ENCODE measurements at places on chromosomes 1 and 21.

GRCh38 chr1:30257742-30258380, 465.5 kb downstream of the MATN1 start:
- peaks cover 3% of the 10 kb centered on the region for H3K36me3 ChIP-seq
- DNase-seq = no peak
- H3K4me3 ChIP-seq = no peak overlapping the region
- no peaks in the 10 kb centered on the region for H3K27me3 ChIP-seq
- H3K27ac ChIP-seq = no peak overlapping the region
- H3K4me1 ChIP-seq = peaks cover 5% of the 10 kb centered on the region

DNA sequence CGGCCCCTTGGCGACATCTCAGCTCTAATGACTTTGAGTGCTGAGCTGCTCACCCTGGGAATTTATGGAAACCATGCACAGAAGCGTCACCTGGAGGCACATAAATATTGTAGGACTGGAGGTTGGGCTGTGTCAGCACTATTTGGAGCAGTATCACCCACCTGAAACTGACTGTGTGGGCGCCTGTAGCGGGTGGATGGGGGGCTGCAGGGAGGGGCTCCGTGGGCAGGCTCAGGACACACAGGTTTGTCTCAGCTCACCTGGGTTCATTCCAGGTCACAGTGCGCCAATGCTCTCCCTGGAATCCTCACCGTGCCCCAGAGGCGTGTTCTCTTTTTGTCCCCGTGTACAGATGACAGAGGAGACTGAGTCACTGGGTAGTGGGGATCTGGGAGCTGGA, 74.8 kb upstream of the ACTL8 start:
- DNase-seq = no peak
- H3K4me1 ChIP-seq = no peaks in the 10 kb centered on the region

DNA sequence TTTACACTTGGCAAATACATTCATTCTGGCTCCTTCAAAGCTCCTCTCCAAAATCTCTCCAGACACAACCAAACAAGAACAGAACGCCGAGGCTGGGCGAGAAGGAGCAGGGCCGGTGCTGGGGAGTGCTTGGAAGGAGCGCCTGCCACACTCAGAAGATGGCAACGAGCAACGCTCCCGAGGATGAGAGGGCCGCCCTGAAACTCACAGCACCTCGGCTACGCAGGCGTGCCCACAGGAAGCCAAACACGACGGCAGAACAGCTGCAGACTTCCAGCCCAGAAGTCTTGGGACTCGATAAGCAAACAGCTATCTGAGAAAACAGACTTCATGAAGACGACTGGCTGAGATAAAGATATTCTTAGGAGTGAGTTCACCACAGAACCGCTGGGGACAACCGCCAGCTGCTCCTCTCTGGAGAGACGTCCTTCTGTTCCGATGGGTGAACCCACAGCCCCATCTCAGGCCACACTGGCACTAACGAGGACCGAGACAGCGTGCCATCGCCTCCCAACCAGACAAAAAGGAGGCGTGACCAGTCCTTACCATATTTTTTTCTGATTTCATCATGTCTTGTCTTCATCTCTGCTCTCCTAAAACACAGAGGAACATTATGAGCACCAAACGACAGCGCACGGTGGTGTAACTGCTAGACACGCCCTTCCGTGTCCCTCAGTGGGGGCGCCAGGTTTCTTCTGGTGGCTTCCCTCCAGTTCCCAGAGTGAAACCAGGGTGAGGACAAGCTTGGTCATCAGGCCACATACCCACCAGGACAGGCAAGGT, 18.6 kb downstream of the PTTG1IP start:
- no peaks in the 10 kb centered on the region for H3K4me1 ChIP-seq
- peak overlapping the region; percentile 42 for H3K4me3 ChIP-seq
- no peaks in the 10 kb centered on the region for H3K27me3 ChIP-seq

- peaks cover 3% of the 10 kb centered on the region for H3K36me3 ChIP-seq
- peaks cover 4% of the 10 kb centered on the region for H3K4me1 ChIP-seq
- no peak overlapping the region for H3K4me3 ChIP-seq
- no peak for DNase-seq
- peaks cover 3% of the 10 kb centered on the region for H3K27me3 ChIP-seq
These were observed 213.7 kb downstream of the BRINP2 start for GRCh38 chr1:177384461-177384860.

- DNase-seq = no peak
- no peaks in the 10 kb centered on the region for H3K27me3 ChIP-seq
- H3K4me1 ChIP-seq = peaks cover 8% of the 10 kb centered on the region
These were observed 189.3 kb downstream of the SLC35F3 start for GRCh38 chr1:234093741-234094140.

GRCh38 chr21:38661889-38662568, 143.7 kb upstream of the ETS2 start:
- no peak for DNase-seq
- peaks cover 8% of the 10 kb centered on the region for H3K27me3 ChIP-seq
- H3K36me3 ChIP-seq = peaks cover 6% of the 10 kb centered on the region
- peak overlapping the region; percentile 91 for H3K4me3 ChIP-seq

- H3K36me3 ChIP-seq = peaks cover 9% of the 10 kb centered on the region
- peaks cover 11% of the 10 kb centered on the region for H3K27me3 ChIP-seq
- DNase-seq = no peak
- H3K4me3 ChIP-seq = peak overlapping the region; percentile 21
These were observed 5.5 kb downstream of the C2CD2 start for GRCh38 chr21:41948078-41948895.

- H3K4me3 ChIP-seq = no peak overlapping the region
- no peaks in the 10 kb centered on the region for H3K4me1 ChIP-seq
- H3K27ac ChIP-seq = no peak overlapping the region
- peaks cover 1% of the 10 kb centered on the region for H3K27me3 ChIP-seq
These were observed 261.9 kb downstream of the HHIPL2 start for GRCh38 chr1:222286011-222286410.

DNA sequence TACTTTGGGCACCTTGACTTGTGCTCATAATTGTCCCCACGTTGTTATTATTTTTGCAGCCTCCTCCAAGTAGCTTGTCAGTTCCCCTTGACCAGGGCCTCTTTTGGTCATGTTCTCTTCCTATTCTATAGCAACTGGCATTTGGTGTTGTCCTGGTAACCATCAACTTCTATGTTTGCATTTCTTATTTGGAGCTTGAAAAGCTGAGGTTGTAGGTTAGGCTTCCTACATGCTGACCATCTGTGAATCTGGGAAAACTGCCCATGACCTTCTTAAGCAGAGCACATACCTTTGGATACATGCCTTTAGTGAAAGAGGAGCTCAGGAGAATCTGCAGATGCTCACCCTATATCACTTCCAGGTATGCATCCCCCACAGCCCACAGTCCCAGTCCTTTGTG, 160.8 kb downstream of the HHAT start:
- no peak overlapping the region for H3K4me3 ChIP-seq
- H3K27ac ChIP-seq = no peak overlapping the region
- no peaks in the 10 kb centered on the region for H3K4me1 ChIP-seq
- H3K36me3 ChIP-seq = no peaks in the 10 kb centered on the region
- no peak for DNase-seq
- H3K27me3 ChIP-seq = peaks cover 1% of the 10 kb centered on the region

- peak overlapping the region; percentile 74 for H3K27ac ChIP-seq
- H3K4me1 ChIP-seq = peaks cover 35% of the 10 kb centered on the region
- H3K36me3 ChIP-seq = peaks cover 14% of the 10 kb centered on the region
- H3K27me3 ChIP-seq = no peaks in the 10 kb centered on the region
- H3K4me3 ChIP-seq = no peak overlapping the region
- peak; percentile 32 for DNase-seq
These were observed 32.4 kb downstream of the GNB1 start for GRCh38 chr1:1858382-1859086.

GRCh38 chr1:88289401-88290102, 394.5 kb upstream of the PKN2 start:
- no peak overlapping the region for H3K4me3 ChIP-seq
- no peak overlapping the region for H3K27ac ChIP-seq
- DNase-seq = no peak
- no peaks in the 10 kb centered on the region for H3K27me3 ChIP-seq

DNA sequence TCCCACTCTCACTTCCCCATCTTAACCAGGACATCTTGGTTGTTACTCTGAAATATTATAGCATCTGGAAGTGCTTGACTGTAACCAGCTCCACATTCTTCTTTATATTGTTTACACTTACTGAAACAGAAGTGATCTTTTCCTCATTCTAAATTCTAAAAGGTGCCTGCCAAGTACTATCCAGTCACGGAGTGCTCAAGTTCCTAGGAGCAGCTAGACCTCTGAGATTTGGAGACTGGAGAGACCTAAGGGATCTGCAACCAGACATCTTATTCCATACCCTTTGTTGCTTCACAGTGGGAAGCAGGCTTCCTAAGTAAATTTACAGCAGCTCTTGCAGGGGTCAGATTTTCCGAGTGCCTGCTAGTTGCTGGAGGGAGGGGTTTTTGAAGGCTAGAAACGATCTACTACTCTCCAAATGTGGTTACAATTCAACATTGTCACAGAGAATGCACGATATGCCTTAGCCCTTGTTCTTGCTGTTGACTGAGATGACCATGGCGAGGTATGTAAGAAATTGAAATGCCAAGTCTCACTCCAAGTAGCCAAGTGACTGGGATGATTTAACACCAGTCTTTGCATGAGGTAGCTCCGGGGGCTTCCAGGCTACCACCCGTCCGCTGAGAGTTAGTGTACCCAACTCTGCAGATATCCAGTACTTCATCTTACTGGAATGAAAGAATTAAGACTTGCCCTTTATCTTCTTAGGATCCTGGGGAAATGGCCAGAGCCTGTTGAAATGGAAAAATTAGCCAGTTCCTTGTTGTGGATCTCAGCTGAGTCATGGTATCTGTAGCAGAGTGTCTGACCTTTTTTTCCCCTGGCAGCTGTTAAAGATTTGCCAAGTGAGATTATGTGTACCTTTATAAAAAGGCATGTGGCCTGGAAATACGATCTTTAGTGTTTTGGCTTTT, 150.8 kb downstream of the MAST2 start:
- peaks cover 19% of the 10 kb centered on the region for H3K4me1 ChIP-seq
- no peaks in the 10 kb centered on the region for H3K27me3 ChIP-seq
- H3K27ac ChIP-seq = peak overlapping the region; percentile 33
- no peak for DNase-seq

DNA sequence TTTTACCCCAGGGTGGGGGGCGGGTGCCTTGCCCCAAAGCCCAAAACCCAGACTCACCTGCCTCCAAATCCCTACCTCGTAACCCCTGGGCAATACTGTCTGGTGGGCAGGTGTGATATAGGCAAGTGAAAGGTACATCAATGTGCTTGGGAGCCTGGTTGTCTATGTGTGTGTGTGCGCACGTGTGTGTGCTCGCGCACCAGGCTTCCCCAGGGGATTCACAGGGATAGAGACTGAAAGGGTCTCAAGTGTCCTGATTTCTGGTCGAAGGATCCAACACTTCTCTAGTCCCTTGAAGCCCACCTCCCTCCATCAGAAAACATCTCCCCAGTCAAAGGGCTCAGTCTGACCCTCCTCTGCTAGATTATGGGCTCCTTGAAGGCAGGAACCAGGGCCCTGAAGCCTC, 28.9 kb upstream of the EPB41 start:
- DNase-seq = no peak
- peaks cover 40% of the 10 kb centered on the region for H3K4me1 ChIP-seq
- H3K4me3 ChIP-seq = no peak overlapping the region
- H3K36me3 ChIP-seq = peaks cover 4% of the 10 kb centered on the region

- H3K4me3 ChIP-seq = no peak overlapping the region
- peaks cover 9% of the 10 kb centered on the region for H3K27me3 ChIP-seq
- H3K27ac ChIP-seq = no peak overlapping the region
- no peaks in the 10 kb centered on the region for H3K36me3 ChIP-seq
- no peak for DNase-seq
These were observed 82.4 kb downstream of the CAMK2N1 start for GRCh38 chr1:20403423-20404145.

GRCh38 chr1:222054416-222054815, 312.5 kb upstream of the DUSP10 start:
- DNase-seq = no peak
- H3K36me3 ChIP-seq = no peaks in the 10 kb centered on the region
- no peak overlapping the region for H3K4me3 ChIP-seq
- no peaks in the 10 kb centered on the region for H3K4me1 ChIP-seq

DNA sequence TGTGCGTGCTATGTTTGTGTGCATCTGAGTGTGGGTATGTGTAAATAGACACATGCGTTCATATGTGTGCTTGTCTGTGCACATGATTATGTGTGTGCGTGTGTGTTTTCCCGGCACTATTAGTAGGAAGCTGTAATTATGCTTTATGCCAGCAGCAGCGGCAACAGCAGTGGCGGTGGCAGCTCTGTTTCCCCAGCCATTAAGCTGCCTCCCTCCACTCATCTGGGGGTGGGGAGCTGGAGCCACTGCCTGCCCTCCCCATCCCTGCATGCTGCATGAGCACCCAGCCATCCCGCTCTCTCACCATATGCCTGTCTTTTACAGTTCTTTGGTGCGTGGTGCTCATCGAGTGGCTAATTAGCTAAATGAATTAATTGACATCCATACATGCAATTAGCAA, 30.5 kb upstream of the ACOT11 start:
- no peak for DNase-seq
- H3K27ac ChIP-seq = no peak overlapping the region
- peaks cover 4% of the 10 kb centered on the region for H3K27me3 ChIP-seq
- no peak overlapping the region for H3K4me3 ChIP-seq
- no peaks in the 10 kb centered on the region for H3K36me3 ChIP-seq
- no peaks in the 10 kb centered on the region for H3K4me1 ChIP-seq
